Endothelial cell (in vitro differentiated cells): ENCODE measurements at places on chromosomes 13 and 19.
A peak's percentile ranks its signal among the peaks of the same experiment; 100 is the strongest.

DNA sequence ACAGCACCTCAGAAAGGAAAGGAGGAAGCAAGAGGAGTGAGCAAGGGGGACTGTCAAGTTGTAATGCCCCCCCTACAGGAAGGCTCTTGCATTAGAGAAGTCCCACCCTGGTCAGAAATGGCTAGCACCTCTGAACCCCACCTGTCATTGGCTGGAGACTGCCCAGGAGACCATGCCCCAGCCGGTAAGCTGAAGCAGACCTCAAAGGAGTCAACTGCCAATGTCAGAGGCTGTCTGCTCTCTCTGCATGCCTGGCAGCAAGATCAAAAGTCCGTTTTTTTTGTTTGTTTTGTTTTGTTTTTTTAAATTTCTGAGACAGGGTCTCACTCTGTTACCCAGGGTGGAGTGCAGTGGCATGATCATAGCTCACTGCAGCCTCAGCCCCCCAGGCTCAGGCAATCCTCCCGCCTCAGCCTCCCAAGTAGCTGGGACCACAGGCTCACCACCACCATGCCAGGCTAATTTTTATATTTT, 8.1 kb upstream of the BCL3 start:
- DNase-seq = no peak

DNA sequence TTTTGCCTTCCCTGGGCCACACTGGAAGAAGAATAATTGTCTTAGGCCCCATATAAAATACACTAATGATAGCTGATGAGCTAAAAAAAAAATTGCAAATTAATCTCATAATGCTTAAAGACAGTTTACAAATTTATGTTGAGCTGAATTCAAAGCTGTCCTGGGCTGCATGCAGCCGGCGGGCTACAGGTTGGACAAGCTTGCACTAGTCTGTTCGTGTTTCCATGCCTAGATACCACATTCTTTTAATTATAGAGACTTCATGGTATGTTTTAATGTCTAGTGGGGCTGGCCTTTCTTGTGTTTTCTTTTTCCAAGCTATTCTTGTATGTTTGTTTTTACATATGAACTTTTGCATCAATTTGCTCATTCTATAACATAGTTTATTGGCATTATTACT, 90.6 kb downstream of the SGCG start:
- no peak for DNase-seq

DNA sequence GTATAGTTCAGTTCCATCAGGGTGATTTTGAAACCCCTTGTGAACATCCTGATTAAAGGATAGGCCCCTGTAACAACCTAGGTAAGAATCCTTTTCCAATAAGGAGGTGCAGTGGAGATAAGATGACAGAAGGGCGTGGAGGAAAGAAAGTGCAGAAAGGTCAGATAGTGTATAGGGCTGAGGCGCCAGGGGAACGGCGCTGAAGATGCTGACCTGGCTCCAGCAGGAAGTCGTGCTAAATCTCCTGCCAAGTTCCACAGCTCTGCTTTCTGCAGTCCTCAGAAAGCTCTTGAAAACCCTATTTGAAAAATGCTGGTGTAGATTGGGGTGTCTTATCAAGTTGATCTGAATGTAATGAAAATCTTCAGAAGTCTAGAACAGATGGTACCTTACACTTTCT, 221.7 kb downstream of the COG6 start:
- DNase-seq = no peak

DNA sequence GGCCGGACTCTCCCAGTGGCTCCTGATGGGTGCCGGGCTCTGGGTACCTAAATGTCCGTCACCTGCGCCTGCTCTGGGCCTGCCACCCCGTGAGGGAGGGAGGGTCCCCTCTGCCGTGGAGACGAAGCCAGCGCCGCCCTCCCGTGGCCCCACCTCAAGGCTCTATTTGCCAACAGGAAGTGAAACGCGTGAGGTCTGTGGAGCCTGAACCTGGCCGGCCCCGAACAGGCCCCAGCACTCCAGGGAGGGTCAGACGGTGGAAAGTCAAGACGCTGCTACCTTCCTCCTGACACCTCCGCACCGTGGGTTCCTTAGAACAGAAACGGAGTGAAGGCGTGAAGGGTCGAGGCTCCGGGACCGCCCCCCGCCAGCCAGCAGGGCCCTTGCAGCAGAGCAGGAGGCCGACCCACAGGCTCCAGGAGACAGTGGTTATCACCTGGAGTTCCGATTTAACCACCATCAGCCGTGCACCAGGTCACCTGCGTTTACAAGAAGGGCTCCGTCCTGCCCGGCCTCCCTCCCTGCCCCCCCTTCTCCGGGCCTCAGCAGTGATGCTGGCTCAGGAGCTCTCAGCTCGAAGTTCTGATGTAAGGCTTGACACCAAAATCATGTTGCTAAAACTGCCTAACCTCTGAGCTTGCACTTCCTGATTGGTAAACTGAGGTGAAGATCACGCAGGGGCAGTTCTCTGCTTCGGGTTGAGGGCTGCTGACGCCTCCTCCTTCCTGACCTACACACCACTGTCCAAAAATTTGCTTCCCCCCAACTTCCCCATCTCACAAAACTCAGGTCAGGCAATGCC, 50.9 kb upstream of the C13orf46 start:
- DNase-seq = no peak

- no peak for DNase-seq
These were observed 8.0 kb downstream of the PTH2 start for GRCh38 chr19:49415102-49415809.

GRCh38 chr13:37918751-37919150, 49.2 kb upstream of the TRPC4 start:
- no peak for DNase-seq

DNA sequence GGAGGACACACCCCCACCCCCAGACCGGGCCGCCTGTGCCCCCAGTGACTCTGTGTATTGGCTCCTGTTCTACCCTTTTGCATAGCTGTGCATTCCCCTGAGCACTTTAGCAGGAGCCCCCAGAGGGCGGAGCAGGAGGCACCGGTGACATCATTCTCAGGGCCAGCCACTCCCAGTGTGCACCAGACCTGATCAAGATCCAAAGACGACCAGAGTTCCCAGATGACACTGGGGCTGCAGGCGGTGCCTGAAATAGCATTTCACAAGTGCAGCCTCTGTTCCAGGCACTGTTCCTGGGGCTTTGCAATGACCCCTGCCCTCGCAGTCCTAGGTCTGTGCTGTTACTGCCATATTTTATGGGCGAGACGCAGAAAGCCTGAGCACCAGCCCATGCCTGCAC, 14.5 kb upstream of the PTPRS start:
- DNase-seq = no peak

- DNase-seq = no peak
These were observed 15.0 kb downstream of the NFIX start for GRCh38 chr19:13010038-13010991.

DNA sequence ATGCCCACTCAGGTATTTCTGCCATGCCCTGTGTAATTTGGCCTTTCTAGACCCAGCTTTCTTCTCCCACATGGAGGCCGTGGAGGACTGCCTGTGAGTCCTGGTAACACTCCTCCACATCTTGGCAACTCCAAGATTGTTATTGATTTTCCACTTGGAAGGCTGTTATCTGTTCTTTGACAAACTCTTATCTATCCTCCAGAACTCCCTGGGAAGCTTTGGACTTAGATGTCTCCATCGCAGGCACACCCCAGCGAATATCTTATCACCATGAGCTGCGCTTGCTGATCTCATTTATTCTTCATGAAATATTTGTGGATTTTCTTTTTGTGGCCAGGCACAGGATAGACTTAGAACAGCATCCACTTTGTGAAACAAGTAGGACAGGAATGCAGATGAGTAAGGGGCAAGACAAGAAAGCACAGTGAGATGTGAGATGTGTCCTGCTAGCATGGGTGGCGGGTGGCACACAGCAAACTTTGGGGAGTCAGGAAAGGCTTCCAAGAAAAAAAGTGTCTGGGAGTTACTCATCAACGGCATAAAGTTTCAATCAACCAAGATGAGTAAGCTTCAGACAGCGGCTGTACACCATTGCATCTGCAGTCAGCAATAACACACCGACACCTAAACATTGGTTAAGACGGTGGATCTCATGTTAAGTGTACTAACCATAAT, 84.5 kb upstream of the IRS2 start:
- no peak for DNase-seq

- peak; percentile 47 for DNase-seq
These were observed 65.9 kb upstream of the ZNF599 start for GRCh38 chr19:34838753-34839431.

DNA sequence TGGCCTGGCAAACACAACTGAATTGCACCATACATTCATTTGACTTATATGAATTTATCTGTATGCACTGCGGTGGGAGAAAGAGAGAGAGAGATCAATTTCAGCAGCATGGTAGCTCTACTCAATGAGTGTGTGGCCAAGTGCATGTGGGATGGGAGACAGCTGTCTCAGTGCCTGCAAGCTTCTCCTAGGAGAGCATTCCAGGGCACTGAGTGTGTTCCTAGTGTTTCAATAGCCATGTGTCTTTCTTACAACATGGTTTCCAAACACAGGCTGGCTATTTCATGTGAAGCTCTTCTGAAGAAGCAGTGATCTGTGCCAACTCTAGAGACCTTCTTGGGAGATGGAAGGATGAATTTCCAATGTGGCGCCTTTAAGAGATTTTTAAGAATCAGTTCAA, 43.5 kb downstream of the NEK5 start:
- DNase-seq = no peak

- DNase-seq = no peak
These were observed 470.3 kb upstream of the SLITRK6 start for GRCh38 chr13:86269511-86269910.

GRCh38 chr13:29310806-29311205, 284.7 kb downstream of the SLC7A1 start:
- DNase-seq = no peak

DNA sequence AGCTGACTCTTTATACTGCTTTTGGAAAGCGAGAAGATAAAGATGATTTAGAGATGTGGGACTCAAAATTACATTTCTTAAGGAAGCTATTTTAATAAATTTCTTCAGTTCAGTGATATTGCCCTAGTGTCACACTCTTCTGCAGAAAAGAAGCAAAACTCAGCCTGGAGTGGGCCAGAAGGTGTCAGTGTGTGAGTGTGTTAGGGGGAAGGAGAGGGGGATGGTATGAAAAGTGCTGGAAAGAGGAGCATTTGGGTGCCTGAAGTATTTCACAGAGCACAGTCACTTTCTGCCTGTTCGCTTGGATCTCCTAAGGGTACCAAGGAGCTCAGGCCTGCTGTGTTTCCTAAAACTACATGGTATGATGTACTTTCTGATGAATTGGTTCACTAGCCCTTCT, 84.5 kb upstream of the FRY start:
- no peak for DNase-seq

GRCh38 chr19:46998445-46999125, 21.1 kb upstream of the NPAS1 start:
- no peak for DNase-seq

GRCh38 chr13:36447501-36447900, 15.2 kb downstream of the CCNA1 start:
- no peak for DNase-seq

GRCh38 chr19:2477732-2478191, 1.8 kb downstream of the GADD45B start:
- DNase-seq = no peak

DNA sequence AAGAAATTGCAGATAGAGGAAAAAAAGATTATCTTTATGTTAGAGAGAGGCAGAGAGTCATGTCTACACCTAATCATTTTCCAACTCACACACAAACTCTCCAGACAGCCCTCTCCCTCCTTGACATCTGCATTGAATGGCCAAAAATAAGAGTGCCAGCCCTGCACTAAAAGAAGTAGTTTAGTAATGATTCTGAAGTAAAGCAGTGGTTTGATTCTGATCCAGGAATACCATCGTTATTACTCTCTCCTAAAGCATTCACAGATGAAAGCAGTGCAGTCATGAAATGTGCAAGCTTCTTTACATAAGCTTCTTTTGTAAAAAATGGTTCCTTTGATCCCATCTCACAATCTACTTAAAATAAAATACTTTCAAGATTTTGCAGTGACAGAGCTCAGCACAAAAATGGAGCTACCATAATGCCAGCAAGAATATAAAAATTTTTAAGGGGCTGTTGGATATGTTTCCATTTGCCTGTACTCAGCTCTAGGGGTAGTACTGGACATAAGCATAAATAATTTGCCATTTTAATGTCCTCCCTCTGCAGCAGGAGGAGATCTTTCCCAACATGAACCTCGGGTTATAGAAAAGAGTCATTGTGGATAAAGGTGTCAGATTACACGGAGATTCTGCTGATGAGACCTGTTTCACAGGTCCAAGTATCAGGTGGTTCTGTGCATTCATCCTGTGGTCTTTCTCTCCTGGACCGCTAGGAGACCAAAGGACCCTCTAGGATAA, 406.3 kb downstream of the DCT start:
- no peak for DNase-seq

DNA sequence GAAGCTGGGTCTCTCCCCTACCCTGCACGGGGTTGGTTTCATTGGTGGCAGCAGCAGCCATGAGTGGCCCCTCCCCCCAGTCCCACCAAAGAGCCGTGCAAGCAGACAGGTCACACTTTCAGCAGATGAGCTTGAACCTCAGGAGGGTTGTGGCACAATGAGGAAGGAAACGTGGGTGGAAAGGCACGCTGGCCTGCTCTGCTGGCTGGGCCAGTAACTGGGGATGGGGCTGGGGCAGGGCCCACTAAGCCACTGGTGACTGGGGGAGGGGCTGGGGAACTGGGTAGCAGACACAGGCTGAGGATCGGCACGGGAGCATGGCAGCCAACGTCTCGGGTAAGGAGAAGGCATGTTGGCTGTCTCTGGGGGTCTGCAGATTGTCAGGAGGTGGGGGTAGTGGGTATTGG, at the start of gene P2RY11:
Gene P2RY11, plus strand, starts transcription at position 289 of the 407 bp plus-strand sequence. Its CDS starts 29 bp downstream, at position 318.
- DNase-seq = no peak

DNA sequence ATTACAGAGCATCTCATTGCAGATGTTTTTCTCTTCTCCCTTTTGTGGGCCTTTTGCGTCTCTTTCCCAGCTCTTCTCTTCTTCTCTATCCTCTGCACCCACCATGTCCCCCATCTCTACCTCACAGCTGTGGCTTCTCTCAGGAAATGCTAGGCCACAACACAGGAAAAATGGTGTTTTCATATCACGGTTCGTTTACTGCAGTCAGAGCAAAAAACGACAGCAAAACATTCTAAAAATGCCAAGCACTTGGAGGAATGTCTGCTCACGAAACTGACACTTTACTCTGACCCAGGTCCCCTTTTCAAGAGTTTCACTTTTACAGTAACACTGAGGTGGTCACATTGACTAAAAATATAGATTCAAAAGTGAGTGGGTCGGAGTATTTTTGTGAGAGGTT, 152.2 kb downstream of the DCT start:
- no peak for DNase-seq

DNA sequence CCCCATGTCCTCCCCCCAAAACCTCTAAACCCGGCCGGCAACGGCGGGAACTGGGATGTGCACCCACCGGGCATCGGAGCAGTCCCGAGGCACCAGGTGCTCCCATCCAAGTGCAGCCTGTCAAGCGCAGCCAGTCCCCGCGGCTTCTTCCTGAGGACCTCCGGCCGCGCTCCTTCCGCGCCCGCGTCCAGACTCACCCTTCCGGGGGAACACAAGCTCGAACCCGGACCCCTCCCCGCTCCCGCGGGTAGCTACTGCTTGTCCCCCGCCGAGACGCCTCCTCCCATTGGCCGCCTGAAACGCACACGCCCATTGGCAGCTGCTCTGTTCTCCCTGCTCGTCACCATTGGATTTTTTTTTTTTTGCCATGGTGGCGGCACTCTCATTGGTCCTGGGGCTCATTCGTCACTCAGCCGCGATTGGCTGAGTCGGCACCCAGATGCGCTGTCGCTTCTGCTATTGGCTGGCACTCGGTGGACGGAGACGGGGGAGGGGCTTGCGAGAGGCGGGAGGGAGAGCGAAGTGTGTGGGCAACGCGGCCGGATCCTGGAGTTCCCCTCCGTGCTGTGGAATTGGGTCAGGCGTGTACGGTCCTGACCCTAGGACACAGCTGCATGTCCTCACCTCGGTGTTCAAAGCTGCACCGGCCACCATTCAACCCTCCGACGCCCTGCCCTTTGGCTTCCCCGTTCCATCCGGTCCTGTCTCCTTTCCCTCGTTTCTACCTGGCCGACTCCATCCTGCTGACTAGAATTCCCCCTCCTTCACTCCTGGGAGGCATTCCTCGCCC, at the start of gene TYK2:
Gene TYK2, minus strand, starts transcription at position 260 of the 790 bp plus-strand sequence. CDS start 2,166 bp downstream, outside the sequence.
- peak; percentile 92 for DNase-seq
